NCI-H187 treated with DMSO at 0.1 percent for 48 hours (cell line): ENCODE measurements at places on chromosomes 3 and 15.

DNA sequence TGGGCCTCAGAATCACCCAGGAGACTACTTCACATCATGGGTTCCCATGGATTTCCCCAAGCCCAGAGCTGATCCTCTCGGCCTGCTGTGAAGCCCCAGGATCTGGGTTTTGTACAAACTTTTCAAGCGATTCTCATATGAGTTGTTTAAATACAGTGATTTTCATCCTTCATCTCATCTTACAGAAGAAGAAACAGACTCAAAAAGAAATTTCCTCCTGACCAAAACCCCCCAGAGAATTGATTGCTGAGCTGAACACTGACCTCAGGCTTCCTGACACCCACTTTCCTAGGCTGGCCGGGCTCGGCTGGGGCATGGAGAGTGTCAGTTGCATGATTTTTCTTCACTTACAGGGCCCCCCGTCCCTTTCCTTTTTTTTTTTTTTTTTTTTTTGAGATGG lies 60.3 kb downstream of the BDH1 start:
- DNase-seq: no peak

DNA sequence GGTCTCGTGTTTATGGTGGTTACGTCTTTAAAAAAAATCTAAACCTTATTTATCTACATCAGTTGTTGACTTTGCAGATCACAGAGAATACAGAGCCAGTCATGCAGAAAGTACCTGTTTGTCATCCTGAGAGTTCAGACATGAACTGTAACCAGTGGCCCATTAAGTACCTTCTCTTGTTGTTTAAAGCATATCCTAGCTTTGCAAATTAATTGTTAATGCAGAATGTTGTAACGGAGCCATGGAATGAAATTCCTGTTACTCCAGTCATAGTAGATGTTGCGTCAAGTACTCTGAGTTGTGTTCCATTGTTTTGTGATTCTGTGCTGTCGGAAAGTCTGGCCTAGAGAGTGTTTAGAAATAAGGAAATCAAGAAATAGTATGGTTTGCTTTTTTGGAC lies 205.2 kb downstream of the RBMS3 start:
- peak; percentile 9 for DNase-seq

DNA sequence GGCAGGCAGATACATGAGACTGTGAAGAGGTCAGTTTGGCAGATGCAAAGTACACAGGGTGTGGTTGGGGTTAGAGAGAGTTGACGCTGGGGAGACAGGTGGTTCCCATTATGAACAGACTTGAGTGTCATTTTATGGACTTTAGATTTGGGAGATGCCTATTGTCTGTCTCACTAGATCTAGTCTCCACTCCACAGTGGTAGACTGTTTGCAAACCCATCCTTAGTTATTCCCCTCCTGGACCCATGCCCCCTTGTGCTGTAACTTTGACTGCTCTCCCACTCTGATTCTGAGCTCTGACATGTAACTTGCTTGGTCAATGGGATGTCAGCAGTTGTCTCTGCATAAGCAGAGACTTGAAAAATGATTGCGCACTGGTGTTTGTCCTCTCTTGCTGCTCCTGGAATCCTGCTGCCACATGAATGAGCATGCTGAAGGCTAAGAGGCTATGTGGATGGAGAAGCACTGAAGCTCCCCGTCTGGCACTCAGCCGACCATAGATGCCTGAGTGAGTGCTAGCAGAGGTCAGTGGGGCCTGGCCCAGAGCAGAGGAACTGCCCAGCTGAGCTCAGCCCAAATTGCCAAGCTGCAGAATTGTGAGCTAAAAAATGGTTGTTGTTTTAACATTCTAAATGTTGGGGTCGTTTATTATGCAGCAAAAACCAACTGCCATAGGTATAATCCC lies 88.2 kb downstream of the FAM43A start:
- DNase-seq: peak; percentile 61

GRCh38 chr3:45198264-45199260 lies 27.5 kb downstream of the TMEM158 start:
- no peak for DNase-seq

DNA sequence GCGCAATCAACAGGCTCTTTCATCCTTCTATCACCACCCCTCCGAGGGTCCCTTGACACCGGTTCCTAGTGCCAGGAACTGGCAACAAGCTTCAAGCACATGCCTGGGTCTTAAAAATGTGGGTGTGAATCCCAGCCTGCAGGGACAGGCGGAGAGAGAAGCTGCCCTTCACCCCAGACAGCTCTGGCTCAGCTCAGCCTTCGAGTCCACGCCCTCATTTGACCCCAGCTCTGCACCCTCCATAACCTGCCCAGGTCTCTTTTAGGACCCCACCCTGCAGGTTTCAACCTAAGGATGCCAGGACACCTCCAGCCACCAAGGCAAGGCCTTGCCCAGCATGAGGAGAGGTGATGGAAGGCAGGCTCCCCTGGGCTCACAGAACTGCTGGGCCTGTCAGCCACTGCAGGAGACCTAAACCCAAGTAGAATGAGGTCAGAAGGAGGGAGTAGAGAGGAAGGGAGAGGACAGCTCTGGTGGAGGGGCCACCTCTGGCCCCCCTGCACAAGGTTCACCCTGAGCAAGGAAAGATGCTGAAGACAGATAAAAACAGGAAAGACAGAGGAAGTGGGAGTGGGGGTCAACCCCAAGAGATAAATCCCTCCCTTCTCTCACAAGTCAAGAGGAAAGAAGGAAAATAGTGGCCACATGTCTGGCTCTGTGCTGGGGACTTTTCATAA lies 2.6 kb upstream of the LOXL1 start:
- no peak for DNase-seq

GRCh38 chr3:142968319-142969025 lies 5.0 kb upstream of the PAQR9 start:
- DNase-seq: no peak

- no peak for DNase-seq
Observed at GRCh38 chr3:128144512-128145187, 8.6 kb upstream of the EEFSEC start.

GRCh38 chr3:13045904-13046568 lies 27.2 kb downstream of the IQSEC1 start:
- DNase-seq: no peak

DNA sequence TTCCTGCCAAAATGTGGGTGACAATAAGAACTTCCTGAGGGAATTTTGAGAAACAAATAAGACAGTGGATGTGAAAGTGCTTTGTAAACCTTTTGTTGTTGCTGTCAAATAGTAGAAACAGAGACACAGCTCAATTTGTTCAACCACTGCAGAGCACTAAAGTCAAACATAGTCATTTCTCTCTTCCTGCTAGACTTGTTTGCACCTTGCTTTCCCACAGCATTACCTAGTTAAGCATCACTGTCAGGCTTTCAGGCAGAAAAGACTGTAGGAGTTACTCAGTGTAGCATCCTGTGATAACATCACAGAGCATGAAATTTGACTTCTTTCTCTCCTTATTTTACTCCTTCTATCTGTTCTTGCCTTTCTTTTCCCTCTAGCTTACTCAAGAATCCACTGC lies 27.1 kb downstream of the SLC12A1 start:
- DNase-seq: no peak

- DNase-seq: no peak
Observed at GRCh38 chr15:51117270-51117669, 22.6 kb upstream of the TNFAIP8L3 start.

DNA sequence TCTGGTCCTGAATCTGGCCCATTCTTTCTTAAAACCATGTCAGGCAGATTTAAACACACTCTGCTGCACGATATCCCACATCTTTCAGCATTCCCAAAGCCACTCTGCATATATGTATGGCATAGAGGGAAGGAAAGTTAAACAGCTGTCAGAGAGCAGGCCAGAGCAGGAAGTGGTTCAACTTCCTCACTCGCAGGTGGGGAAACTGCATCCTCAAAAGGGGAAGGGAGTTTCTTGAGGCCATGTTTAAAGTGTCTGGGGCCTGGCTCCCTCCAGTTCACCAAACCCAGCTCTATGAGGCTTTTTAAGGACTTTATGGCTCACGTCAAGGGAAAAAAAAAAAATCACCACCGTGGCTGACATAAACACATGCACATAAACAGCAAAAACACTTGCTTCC lies 123.1 kb downstream of the OPA1 start:
- DNase-seq: no peak

DNA sequence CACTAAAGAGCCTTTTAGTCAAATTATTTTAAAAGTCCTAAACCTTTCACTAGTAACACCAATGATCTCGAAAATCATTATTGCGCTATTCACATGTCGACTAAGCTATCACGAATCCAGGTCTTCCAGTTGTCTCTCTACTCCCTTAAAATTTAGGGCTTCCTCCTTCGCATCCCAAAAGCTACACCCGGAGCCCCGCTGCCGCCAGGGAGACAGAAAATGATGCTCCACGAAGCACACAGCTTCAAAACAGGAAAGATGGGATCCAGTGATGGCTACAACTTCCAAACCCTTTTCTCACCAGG lies 253 bp downstream of the IFT80 start:
- no peak for DNase-seq

DNA sequence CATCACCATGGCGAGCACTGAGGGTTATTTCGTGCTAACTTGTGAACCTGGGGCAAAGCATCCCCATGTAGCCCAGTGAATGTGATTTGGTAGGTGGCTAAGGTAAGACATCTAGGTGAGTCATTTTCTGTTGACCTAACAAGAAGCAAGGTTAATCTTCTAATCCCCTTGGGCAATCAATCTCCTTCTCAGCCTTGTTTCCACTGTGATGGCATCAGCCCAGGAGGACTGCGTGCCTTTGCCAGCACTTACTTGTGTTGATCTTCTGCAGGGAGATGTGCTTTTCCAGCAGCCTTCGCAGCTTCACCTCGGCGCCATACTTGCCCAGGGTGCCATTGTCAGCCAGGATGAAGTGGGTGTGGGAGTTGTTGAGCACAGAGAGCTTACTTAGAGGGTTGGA lies 35.7 kb downstream of the TRPM1 start:
- no peak for DNase-seq

DNA sequence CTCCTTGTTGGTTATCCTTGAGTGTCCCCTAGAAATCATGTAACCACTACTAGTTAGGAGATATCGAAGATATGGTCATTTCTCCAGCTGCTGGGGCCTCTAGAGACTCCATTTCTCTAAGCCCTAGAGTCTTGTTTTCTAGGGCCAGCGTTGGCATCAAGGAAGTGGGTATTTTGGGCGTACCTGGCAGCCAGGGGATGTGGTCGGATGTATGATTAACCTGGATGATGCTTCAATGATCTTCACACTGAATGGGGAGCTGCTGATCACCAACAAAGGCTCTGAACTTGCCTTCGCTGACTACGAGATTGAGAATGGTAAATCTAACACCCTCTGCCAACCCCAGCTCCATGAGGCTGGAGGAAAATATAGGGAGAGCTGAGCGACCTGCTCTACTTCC lies 325.5 kb downstream of the RYR3 start:
- DNase-seq: no peak
